Inflammatory macrophage (primary cell): ENCODE measurements at places on chromosomes 7 and 10.

DNA sequence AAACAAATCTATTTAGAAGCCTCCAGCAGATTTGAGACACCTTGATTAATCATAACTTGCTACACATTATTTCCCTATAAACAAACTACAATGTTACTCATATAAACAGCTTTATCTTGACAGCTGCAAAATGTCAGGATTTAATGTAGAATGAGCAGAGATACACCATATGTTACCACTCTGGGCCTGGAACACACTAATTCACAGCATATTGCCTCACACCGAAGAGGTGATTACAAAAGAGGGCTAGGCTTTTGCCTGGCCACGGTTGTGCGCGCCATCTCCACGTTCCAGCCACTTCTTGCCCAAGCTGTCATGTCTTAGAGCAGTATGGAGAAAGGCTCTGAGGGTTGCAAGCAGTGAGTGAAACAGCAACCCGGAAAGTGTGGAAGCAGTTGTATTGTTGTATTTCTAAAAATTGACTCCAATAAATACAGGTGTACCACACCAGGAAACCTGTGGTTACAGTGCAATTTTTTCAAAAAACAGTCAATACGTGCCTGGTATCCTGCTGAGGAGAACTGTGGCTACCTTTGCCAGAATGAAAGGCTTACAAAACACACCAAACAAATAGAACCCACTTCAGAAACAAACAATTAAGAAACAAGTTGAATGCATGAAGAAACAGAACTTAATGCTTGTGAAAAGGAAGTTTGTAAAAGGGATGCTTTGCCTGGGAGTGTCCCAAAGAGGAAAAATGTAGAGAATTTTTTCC lies 498.1 kb downstream of the PLXNA4 start:
- no peak for DNase-seq

GRCh38 chr10:97705006-97705670 lies 8.4 kb upstream of the MARVELD1 start:
- DNase-seq: no peak

GRCh38 chr10:43365001-43365400 lies 6.4 kb upstream of the FXYD4 start:
- no peak for DNase-seq

DNA sequence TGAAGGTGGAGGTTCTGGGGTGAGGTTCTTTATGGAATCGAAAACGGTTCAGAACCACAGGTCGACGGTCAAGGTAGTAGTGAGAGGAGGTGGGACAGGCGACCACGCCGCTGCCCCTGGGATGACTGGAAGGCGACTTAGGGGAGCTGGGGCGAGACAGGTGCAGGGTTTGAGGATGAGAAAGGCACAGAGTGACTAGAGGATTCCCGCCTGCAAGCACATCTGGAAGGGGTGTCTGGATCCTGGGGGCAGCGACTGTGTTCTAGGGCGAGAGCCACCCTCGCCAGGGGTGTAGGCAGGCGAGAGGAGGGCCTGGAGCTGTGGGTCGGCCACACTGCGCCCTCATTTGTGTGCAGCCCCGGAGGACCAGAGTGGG lies 468 bp upstream of the IRF5 start:
- DNase-seq: no peak

DNA sequence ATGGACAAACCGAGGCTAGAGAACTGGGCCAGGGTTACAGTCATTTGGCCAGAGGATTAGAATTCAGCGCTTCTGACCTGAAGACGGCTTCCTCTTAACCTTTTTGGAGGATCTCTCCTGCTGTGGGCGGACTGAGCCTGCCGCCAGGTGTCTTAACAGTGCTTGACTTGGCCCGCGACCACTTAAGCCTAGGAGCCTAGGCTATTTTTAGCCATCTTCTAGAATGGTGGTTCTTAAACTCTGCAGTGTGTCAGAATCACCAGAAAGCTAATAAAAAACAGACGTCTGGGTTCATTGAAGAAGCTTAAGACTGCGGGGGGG lies 722 bp downstream of the MDH2 start:
- DNase-seq: no peak

DNA sequence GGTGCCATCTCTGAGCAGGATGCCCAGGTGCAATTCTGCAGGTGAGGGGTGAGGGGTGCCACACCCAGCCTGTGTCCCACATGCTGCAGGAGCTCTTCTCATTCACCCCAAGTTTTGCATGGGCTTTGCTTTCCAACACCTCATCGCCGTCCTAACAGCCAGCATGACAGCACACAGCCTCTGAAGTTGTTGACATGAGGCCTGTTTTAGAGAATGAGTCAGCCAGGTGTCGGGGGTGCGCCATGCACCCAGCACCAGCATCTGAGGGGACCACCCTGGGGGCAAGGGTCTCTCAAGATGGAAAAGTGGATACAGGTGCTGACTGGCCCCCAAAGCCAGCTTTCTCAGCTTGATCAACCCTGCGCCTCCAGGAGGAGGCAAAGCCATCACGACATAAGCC lies 146.0 kb downstream of the GRID1 start:
- DNase-seq: no peak
